ENCODE measurements at places on chromosomes 3 and 15.

DNA sequence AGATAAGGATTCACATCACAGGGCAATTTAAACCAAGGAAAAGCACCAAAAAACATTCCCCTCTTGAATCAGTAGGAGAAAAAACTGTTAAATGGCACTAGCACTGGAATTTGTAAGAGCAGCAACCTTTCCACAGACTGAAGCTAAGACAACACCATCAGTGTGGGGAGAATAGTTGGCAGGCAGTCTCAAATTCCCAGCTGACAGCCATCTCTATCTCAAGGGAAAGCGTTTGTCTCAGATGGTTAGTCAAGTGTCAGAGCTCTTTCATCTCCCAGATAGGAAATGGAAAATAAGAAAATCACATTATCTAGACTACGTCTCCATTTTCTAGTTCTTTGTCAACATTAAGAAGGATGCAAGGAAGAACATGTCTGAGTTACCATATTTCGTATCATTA is 228.7 kb downstream of the WDR72 start:
- no peak for DNase-seq

DNA sequence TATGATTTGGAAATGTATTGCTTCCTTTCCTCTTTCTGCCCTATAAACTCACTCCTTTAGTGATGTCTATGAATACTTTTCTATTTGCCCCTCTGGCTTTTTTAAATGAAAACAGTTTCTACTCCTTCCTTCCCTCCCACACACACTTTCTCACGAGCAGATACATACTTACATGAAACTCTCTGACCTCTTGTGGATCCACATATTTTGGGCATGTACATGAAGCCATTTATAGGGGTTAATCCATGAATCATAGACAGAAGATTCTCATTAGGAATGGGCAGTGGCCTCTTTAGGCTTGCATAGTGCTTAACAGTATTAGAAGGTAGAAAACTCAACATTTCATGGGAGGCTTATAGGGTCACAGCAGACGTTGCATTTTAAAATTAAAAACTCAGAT is 24.8 kb downstream of the ANAPC13 start:
- no peak for DNase-seq

- peak; percentile 29 for DNase-seq
Measured at GRCh38 chr3:142963516-142964448, at the start of gene PAQR9. Gene PAQR9, minus strand, starts transcription at chr3:142963674. Its CDS starts 338 bp downstream, at chr3:142963336.

DNA sequence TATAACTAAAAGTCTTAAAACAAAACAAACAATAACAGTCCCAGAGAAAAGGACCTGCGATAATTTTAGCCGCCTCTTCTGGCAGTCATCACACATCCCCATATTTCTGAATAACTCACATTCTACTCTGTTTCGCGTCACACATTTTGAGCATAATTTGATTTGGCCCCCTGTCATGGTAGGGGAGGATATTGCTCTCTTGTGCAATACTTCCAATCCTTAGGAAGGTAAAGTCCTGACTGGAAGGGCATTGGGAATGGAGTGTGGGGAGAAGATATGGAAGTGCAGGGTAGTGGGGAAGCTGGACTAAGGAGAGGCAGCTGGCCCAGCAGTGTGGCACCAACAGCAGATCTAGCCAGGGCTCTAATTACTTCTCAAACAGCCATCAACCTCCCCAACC is 11.3 kb upstream of the FSIP1 start:
- no peak for DNase-seq

DNA sequence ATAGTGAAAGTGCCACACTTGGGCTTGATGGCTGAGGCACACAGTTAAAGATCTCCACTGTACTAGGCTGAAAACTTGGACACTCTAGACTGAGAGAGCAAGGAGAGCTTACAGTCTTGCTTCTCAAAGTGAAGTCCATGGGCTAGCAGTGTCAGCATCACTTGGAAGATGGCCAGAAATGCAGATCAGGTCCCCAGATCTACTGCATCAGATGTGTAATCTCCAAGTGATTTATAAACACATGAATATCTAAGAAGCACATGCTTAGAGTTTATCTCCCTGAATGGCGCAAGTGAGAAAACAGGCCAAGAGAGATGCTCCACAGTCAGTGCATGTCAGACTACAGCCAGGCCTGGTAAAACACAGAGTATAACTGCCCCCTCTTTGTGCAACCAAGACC is 308.6 kb downstream of the CLSTN2 start:
- DNase-seq: no peak

- no peak for DNase-seq
Measured at GRCh38 chr3:23421811-23422516, 218.8 kb downstream of the UBE2E2 start.

GRCh38 chr3:42935472-42935871 is 29.5 kb downstream of the ZNF662 start:
- no peak for DNase-seq

DNA sequence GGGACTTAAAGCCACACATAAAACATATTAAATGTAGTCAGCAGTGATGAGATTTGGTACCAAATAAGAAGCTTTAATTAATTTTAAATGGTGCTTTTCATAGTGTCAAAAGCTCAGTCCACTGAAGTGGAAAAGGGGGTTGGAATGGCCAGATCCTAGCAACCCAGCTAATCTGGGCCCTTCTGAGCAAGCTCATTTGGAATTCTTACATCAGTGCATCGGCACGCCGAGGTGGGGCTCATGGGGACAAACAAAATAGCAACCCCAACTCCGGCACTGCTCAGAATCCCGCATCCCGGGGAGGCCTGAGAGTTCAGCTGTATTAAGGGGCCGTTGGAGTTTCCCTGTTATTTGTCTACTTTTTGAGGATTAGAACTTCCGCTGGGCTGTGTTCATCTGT is 526.4 kb downstream of the SOX2 start:
- DNase-seq: no peak

DNA sequence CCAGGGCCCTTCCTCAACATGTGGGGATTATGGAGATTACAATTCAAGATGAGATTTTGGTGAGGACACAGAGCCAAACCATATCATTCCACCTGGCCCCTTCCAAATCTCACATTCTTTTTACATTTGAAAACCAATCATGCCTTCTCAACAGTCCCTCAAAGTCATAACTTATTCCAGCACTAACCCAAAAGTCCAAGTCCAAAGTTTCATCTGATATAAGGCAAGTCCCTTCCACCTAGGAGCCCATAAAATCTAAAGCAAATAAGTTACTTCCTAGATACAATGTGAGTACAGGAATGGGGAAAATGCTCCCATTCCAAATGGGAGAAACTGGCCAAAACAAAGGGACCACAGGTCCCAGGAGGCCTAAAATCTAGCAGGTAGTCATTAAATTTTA is 309.5 kb upstream of the SLITRK3 start:
- DNase-seq: no peak

- DNase-seq: no peak
Measured at GRCh38 chr3:198113206-198114053, 153.4 kb downstream of the LMLN start.

GRCh38 chr3:14725013-14725412 is 50.1 kb downstream of the C3orf20 start:
- DNase-seq: no peak

DNA sequence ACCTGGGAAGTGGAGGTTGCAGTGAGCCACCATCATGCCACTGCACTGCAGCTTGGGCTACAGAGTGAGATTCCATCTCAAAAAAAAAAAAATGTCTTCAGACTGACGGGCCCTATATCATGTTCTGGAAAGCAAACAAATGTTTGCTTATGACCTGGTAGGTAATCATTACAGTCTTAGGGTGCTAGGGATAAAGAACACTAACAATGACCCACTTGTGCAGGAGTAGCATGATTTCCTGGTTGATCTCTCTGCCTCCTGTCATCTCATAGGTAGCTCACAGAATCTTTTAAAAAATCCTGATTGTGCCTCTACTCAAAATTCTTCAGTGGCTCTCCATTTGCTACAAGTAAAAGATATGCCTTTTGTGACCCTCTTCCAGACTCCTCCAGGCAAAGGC is 74.5 kb upstream of the TSPAN3 start:
- no peak for DNase-seq

- no peak for DNase-seq
Measured at GRCh38 chr3:127299276-127299675, 11.4 kb upstream of the PRR20G start.

DNA sequence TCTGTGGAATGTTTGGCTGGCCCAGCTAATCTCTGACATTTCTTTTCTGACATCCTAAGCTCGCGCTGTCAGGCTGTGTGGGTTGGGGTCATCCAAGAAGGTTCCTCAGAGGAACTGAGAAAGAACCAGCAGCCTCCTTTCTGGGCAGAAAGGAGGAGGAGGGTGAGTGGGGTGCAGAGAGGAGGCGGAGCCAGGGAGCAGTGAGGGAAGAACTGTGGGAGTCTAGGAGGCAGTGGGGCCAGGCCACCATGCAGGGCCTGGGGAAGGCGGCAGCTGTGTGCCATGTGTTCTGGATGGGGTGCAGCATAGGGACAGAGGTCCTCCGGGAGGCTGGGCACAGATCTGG is 5.3 kb downstream of the SEMA7A start:
- DNase-seq: no peak

- no peak for DNase-seq
Measured at GRCh38 chr15:101320501-101321052, 25.5 kb upstream of the SNRPA1 start.

GRCh38 chr15:87228460-87228859 is 1028.1 kb downstream of the NTRK3 start:
- DNase-seq: no peak

GRCh38 chr3:15794842-15795650 is 2.7 kb downstream of the ANKRD28 start:
- DNase-seq: no peak

- DNase-seq: no peak
Measured at GRCh38 chr3:83224101-83224868, 1462.8 kb upstream of the GBE1 start.

GRCh38 chr3:170021083-170021482 is 16.7 kb upstream of the GPR160 start:
- DNase-seq: no peak

DNA sequence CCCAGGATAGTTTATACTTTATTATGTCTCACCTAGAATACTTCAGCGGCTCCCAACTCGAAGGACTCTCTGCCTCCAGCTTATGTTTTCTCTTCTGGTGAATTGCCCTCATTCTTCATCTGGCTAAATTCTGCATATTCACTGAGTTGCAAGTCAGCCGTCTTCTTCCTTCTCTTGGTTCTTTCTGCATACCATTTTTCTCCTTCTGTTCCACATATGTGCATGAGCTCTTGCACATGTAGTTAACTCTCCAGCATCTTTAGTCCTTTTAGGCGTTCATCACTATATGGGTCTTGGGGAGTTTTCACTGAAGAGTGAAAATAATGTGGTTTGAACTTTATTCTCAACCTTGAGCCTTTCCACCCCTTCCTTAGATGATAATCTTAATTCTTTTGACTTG is 70.1 kb downstream of the AP4E1 start:
- no peak for DNase-seq

- DNase-seq: no peak
Measured at GRCh38 chr15:101646672-101647071, 5.5 kb downstream of the TM2D3 start.

DNA sequence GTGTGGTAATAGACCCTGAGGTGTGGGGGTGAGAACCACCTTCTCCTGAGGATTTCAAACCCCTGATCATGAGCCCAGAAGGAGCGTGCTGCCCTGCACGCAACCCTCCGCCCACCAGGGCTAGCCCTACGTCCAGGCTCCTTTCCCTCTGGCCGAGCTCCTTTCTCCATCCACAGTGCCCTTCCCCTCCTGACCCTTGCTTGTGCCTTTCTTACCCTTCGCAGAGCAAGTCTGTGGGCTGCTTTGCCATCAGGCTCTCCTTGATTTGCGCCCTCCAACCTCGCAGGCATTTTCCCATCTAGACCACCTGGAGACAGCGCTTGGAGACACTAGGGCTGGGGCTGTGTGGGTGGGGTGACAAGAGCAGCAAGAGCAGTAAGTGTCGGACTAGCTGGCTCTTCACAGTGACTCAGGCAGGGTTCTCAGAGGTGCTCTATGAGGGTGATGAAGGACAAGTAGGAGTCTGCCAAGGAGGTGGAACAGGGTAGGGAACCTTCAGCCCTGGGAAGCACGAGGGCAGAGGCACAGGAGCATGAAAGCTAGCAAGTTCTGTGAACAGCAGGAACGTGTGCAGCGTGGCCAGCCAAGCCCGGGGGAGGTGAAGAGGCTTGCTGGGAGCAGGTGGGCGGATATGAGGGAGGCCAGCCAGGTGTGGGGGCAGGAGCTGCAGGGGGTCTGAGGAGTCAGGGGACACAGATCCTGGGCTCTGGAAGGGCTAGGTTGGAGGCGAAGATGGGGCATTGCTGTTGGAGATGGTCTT is 2.5 kb upstream of the SLC38A3 start:
- DNase-seq: no peak

DNA sequence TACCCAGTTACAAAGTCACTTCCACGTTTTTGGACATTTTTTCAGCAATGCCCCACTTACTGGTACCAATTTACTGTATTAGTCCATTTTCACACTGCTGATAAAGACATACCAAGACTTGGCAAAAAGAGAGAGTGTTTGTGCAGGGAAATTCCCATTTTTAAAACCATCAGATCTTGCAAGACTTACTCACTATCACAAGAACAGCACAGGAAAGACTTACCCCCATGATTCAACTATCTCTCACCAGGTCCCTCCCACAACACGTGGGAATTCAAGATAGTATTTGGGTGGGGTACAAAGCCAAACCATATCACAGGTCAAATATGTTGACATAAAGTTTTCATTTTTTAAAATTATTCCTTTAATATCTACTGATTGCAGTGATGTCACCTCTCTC is 16.2 kb upstream of the ABI3BP start:
- no peak for DNase-seq

GRCh38 chr3:4729061-4729973 is 236.2 kb downstream of the ITPR1 start:
- DNase-seq: no peak

GRCh38 chr3:120272286-120272685 is 12.7 kb downstream of the GPR156 start:
- no peak for DNase-seq

GRCh38 chr3:38516669-38517068 is 20.5 kb downstream of the EXOG start:
- no peak for DNase-seq

- DNase-seq: no peak
Measured at GRCh38 chr3:177515786-177516157, 318.5 kb upstream of the TBL1XR1 start.
